ENCODE measurements at places on chromosomes 7 and 10.

- no peak for DNase-seq
These were observed 518.0 kb downstream of the REEP3 start for GRCh38 chr10:64039198-64039597.

- DNase-seq = no peak
These were observed 16.9 kb downstream of the ZNF713 start for GRCh38 chr7:55903985-55904759.

DNA sequence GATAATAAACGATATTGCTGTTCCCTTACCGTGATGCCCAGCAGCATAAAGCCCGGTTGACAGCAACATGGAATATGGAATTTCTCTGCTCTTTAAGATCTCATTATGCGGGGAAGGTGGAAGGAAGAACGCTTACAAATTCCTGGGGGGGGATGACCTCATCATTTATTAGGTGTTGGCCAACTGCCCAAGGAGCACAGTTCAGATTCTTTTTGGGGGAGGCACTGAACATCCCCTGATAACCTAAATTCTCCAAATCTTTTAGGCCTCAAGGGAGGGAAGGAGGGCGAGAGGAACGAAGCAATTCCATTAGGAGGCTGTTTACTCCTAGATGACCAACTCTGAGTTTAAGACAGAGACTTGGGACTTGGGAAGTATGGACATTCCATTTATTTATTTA lies 5.2 kb upstream of the COL26A1 start:
- no peak for DNase-seq

DNA sequence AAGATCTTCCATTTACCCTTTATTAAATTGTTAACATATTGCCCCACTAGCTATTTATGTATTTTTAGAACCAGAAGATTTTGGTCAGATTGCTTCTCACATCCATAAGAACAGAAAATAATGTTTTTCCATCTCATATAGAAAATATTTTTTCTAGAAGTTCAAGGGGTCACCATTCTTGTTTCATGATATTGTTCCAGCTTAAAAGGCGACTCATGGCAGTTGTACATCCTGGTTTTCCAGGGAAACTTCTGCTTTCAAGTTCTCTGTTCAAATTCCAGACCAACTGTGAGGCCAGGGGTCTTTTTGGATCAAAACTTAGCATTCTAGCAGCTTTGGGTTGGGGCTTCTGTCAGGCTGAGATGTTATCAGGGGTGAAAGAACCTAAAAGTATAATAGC lies 84.4 kb downstream of the LRRC4 start:
- no peak for DNase-seq

DNA sequence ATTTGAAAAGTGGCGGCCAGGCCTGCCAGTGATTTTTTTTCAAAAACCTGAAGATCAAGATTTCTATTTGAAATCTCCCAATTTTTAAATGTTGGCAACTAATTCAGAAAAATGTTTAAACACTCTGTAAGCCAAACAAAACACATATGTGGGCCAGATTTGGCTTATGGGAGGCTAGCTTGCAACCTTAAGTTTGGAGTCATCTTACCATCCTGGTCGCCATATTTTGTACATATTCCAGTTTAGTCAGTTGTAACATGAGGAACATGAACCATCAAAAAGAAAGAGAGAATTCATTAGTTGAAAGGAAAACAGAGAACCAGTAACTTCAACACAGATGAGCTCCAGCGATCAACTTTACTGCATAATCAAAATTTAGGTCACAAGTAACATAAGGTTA lies 115.4 kb downstream of the TMEM26 start:
- DNase-seq = no peak

DNA sequence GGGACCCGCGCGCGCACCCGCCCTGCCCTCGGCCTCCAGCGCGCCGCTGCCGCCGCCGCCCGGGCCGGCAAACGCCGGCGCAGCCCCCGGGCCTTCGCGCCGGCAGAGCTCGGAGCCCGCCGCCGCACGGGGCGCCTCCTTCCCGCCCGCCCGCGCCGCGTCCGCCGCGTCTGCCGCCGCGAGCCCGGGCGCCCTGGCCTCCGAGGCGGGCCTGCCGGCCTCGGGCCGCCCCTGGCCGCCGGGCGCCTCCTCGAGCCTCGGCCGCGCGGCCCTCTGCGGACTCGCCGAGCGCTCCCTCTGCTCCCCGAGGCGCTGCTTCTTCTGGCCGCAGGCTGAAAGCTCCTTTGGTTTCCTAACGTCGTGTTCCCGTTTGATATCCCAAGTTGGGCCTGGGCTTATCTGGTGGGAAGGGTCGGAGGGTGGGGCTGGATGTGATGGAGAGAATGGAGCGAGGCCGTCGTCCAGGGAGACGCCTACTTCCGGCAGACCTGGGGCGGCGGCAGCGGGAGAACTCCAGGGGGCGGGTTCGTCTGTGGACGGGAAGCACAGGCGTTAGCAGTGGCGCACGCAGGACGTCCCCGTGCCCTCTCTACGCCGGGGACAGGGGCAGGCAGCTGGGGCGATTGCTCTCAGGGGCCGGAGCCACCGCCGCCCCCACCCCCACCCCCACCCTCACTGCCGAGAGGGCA lies 221.0 kb downstream of the PHTF2 start:
- peak; percentile 89 for DNase-seq

Data from NCI-H524 (cell line).